Hypothalamus (tissue), 51 donors: ENCODE measurements at places on chromosomes 16 and 17.

GRCh38 chr17:63703556-63704258 is 3.8 kb upstream of the LIMD2 start:
- no peak for DNase-seq

DNA sequence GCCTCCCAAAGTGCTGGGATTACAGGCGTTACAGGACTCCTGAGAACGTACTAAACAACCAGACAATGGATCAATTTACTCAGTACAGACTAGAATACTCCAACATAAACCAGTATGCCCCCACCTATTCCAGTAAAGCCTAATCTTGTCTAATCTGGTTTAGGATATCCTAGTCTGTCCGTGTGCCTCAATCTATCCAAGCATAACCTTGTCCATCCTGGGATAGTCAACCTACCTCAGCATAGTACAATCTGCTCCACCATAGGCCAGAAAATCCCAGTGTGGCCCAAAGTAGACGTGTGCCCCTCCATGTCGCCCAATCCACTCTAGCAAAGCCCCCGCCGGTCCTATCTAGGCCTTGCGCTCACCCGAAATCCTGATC is 625 bp downstream of the DVL2 start:
- DNase-seq, result no peak

- DNase-seq, result no peak
Observed at GRCh38 chr16:46775214-46775613, 27.1 kb upstream of the MYLK3 start.

DNA sequence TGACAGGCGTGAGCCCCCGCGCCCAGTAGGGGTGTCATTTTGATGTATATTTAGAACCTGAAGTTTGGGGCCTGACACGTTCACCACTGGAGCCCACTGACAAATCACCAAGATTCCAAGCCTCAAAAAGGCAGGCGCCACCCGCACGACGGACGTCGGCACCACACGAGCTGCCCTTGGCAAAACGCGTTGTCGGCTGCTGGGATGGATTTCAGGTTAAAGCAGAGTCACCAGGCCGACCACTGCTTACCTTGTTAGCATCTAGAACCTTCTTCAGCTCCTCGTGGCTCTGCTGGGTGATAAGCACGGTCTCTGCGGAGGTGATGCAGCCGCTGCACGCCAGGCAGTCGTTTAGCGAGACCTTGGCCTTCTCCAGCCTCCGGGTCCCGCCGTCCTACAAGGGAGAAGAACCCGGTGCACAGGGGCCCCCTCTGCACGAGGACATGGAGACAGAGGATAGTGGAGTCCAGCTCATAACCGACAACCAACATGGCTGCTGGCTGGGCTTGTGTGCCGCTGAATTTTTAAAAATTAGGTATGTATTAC is 3.8 kb downstream of the CIAO3 start:
- no peak for DNase-seq

- no peak for DNase-seq
Observed at GRCh38 chr16:21302898-21303528, 24.9 kb upstream of the CRYM start.

DNA sequence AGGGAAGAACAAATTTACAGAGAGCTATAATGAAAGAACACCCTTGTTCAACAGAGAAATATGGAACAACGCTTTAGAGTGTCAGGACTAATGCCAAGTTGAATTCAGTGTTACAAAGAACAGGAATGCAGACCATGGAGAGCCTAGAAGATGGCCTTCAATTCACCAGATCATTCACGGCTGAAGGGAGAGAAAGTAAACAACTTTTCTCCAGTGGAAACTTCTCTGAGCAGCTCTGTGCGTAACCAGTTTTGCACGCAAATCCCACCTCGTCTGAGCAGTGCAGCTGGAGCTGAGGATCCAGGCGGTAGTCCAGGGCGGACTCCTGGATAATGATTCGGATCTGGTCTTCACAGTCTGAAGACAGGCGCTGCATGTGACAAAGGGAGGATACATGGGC is 40.5 kb upstream of the CLEC18B start:
- DNase-seq, result no peak

- no peak for DNase-seq
Observed at GRCh38 chr16:11507991-11508390, 78.7 kb downstream of the LITAF start.

GRCh38 chr16:74580833-74581232 is 26.1 kb downstream of the GLG1 start:
- no peak for DNase-seq

DNA sequence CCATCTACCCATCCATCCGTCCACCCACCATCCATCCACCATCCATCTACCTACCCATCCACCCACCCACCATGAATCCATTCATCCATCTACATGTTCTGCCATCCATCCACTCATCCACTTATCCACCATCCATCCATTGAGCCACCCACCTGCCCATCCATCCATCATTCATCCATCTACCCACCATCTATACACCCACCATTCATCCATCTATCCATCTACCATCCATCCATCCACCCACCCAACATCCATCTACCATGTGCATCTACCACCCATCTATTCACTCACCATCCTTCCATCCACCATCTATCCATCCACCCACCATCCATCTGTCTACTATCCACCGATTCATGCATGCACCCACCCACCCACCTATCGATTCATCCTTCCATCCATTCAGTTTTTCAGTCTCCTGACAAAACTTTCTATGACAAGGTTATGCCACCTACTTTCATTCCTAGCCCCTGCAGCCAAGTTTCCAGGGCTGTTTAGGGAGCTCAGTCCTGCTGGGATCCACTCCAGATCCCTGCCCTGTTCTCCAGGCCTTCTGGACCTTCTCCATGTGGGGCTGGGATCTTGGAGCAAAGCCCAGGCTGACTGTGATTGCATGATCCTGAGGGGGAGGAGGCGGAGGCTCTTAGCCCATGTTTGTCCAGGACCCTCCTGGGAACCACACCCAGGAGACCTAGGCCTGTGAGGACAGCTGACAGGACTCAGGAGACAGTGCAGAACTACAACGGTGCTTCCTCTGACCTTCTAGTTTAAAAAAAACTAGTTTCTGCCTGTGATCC is 27.4 kb downstream of the BCO1 start:
- DNase-seq, result no peak

GRCh38 chr17:39617446-39618245 is 9.1 kb upstream of the PPP1R1B start:
- DNase-seq, result peak; percentile 6

DNA sequence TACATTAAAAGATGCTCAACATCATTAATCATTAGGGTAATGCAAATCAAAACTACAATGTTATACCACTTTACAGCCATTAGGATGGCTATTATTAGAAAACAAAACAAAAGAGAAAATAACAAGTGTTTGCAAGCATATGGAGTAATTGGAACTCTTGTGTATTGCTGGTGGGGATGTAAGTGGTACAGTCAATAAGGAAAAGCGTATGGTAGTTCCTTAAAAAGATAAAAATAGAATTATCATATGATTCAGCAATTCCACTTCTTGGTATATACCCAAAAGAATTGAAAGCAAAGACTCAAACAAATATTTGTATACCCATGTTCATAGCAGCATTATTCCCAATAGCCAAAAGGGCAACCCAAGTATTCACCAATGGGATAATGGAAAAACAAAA is 1.4 kb upstream of the CAPNS2 start:
- DNase-seq, result no peak

DNA sequence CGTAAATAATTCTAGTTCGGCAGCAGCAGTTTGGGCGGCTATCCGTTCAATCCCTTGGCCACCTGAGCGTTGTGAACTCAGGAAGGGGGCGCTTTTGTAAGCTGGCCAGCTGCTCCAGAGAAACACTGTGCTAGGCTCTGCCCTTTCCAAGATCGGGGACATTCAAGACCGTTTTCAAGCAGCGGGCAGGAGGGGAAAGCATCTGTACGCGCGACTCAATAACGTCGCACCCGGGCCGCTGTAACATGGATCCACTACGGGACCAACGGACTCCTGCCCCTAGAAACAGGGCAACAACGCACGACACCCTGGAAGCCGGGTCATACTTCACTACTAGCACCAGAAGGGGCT is 463 bp downstream of the TOP2A start:
- DNase-seq, result no peak

- no peak for DNase-seq
Observed at GRCh38 chr17:43030137-43030767, 5.2 kb downstream of the RND2 start.

- peak; percentile 79 for DNase-seq
Observed at GRCh38 chr16:84726079-84726668, 26.4 kb downstream of the USP10 start.

DNA sequence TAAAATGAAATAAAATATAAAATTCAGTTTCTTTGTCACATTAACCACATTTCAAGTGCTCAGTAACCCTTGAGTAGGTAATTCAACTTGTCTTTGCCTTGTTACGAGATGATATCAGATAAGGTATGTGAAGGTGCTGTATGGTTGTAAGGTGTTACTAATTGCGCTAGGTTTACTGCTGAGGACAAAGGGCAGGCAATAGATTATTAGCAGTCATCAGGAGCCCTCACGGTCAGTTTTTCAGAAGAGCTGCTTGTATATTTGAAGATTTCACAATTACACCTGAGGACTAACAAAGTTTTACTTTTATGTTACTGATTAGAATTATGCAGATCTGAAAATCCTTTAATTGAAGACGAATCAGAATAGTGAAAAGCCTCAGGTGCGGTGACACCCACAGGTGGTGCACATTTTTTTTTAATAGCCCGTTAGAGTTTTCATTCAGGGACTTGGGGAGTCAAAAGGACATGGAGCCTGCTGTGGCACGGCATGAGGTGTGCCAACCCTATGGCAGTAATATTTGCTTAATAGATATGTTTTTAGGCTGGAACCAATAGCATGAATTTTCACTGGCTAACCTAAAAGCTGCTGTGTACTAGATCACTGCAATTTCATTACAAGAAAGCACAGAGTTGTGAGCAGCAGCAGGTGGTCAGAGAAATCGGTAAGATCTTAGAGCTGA is 16.4 kb downstream of the NDEL1 start:
- no peak for DNase-seq

- no peak for DNase-seq
Observed at GRCh38 chr17:74452841-74453661, 13.4 kb upstream of the CD300A start.

DNA sequence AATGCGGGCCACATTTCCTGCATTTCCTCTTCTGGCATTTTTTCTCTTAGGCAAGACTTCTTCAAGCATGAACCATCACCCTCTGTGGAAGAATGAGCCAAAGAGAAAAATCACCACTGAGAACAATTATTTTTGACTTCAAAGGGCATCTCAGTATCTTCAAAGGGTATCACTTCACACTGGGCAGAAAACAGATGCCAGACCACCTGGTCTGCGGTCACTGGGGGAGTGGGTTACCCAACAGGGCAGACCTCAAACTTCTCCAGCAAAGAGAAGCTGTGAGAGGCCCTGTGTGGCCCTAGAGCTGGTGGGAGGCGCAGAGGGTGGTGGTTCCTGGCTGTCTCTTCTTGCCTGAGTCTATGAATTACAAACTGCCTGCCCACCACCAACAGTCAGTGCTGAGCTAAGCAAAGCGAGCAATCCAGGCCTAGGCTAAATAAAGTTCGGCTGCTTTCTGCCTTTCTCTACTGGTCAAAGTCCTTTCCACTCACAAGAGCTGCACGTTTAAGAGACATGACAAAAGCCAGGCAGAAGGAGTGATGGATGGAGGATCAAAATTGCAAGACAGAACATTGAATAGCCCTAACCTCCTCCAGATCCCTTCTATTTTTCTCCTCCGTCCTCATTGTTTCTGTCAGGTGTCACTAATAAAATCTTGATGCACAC is 602.7 kb upstream of the CDH5 start:
- no peak for DNase-seq

GRCh38 chr17:82947051-82947991 is 107.5 kb upstream of the ZNF750 start:
- DNase-seq, result no peak

- no peak for DNase-seq
Observed at GRCh38 chr17:8681170-8681949, 50.8 kb upstream of the MYH10 start.

GRCh38 chr16:7849841-7850240 is 517.2 kb downstream of the RBFOX1 start:
- no peak for DNase-seq

DNA sequence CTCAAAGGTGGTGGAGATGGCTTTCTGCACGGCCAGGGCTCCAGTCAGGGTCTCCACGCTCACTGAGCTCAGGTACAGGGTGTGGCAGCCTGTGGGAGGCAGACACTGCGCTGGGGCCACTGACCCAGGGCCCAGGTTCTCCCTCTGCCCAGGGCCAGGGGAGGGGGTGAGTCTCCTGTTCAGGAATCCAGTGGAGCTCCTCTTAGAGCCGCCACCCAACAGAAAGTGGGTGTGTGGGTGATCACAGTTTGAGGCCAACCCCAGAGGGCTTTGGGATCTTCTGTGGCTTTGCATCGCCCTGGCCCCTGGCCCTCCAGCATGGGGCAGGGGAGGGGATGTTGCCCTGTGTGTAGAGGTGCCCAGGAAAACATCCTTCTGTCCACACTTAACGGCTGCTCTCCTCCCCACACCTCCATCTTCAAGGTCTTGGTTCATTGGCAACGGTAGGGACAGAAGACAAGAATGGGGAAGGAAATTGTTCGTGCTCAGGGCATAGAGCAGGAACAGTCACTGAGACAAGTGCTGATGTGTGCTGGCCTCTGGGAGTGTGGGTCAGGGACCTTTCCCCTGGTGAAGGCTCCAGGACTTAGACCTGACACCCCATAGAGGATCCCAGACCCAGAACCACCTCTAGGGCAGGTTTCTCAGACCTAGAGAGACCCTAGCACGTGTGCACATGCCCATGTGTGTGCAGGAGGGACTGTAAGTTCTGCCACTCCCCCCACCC is 21.5 kb downstream of the TNS4 start:
- no peak for DNase-seq

DNA sequence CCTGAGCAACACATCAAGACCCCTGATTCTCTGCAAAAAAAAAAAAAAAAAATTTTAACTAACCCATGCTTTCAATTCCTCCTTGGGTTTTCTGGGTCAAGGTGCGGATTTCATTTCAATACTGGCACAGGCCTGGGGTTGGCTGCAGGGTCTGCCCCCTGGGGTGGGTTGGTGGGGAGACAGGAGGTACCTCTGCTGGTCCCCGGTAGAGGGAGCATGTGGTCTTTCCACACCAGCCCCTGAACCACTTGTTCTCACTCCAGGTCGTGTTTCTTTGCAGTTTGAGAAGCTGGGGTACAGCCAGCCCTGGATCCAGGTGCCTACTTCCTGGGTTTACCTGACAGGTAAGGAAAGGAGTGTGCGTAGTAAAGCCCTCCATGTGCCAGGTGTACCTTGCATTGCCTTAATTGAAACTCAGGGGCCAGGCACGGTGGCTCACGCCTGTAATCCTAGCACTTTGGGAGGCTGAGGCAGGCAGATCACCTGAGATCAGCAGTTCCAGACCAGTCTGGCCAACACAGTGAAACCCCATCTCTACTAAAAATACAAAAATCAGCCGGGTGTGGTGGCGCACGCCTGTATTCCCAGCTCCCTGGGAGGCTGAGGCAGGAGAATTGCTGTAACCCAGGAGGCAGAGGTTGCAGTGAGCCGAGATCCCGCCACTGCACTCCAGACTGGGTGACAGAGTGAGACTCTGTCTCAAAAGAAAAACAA is 21.8 kb downstream of the SDR42E2 start:
- DNase-seq, result no peak

DNA sequence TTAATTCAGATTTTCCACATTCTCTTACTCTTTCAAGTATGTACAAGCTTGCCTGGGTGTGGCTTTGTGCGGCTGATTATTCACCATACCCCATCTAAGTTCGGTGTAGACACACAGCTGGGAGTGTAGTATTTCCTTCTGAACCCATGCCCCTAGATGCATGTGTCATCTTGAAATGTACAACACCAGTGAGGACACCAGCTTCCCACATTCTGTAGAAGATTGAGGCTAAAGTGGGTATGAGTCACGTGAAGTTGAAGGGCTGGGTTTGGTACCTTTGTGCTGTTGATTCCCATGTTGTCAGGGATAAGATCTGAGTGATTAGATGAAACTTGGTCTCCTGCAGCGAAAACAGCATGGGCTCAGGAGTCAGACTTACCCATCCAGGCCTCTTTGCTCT is 14.6 kb upstream of the DHX8 start:
- no peak for DNase-seq
